ENCODE measurements at places on chromosomes 3 and 15.
A peak's percentile ranks its signal among the peaks of the same experiment; 100 is the strongest.

- no peak for DNase-seq
Measured at GRCh38 chr3:9863058-9863772, 16.8 kb downstream of the CIDEC start.

GRCh38 chr3:42764561-42765295 is 8.3 kb downstream of the CCDC13 start:
- DNase-seq: no peak

GRCh38 chr3:56799251-56799882 is 2.4 kb downstream of the ARHGEF3 start:
- peak; percentile 50 for DNase-seq

- peak; percentile 70 for DNase-seq
Measured at GRCh38 chr3:173398111-173398479, 551 bp downstream of the NLGN1 start.

GRCh38 chr3:113291572-113291971 is 80.2 kb downstream of the BOC start:
- peak; percentile 34 for DNase-seq

DNA sequence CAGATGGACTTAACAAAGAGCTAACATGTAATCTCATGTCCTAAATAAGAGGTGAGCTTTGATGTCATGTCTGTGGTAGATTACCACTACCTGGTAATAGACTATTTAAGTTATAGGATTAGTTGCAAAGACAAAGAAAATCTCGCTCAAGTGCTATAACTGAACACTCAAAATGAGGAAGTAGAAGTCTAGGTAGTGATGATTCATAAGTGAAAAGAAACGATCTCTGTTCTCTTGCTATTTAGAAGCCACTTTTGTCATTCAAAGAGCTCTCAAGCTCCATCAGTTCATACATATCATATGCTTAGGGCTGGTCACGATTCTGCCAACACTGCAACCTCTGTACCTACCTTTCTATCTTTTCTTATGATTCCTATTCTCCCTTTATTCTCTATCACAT is 110.9 kb downstream of the EDEM1 start:
- no peak for DNase-seq

GRCh38 chr3:123295171-123295900 is 93.6 kb downstream of the SEC22A start:
- no peak for DNase-seq

GRCh38 chr3:45716790-45717336 is 27.7 kb downstream of the SACM1L start:
- DNase-seq: no peak

DNA sequence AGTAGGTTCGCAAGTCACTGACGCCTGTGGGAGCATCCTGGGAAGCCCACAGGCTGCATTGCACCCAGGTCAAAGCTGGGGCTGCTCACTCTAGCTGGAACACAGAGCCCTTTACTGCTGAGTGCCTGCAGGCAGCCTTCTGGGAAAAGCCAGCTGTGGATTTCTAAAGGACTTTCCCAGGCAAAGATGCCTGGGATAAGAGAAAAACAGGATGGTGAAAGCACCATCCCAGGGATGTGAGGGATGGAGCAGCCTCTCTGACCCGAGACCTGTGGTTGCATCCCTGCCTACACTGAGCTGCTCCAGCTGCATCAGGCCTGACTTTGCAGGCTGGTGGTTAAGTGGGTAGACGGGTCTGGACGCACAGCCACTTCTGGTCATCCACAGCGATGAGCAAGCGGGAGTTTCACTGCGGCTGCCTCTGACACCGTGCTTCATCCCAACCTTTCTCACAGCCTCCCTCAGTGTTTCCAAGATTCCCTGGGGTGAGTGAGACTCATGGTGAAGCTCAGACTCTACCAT is 52.5 kb upstream of the AMOTL2 start:
- no peak for DNase-seq

DNA sequence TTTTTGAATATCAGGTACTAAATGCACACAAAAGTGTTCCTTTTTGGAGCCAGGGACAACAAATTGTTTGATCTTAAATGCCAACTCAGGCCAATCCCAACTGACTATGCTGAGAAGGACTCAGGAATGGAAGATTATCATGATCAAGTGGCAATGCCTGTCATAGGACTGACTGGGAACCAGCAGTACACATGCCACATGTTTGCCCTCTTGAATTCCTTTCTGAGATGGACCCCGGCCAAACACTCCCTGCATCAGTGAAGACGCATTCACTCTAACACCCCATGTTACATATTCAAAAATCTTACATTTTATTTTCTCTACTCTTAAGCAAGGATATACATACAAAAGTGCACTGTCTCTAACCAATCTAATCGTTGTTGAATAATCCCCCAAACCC is 36.1 kb downstream of the CLDN18 start:
- DNase-seq: no peak

DNA sequence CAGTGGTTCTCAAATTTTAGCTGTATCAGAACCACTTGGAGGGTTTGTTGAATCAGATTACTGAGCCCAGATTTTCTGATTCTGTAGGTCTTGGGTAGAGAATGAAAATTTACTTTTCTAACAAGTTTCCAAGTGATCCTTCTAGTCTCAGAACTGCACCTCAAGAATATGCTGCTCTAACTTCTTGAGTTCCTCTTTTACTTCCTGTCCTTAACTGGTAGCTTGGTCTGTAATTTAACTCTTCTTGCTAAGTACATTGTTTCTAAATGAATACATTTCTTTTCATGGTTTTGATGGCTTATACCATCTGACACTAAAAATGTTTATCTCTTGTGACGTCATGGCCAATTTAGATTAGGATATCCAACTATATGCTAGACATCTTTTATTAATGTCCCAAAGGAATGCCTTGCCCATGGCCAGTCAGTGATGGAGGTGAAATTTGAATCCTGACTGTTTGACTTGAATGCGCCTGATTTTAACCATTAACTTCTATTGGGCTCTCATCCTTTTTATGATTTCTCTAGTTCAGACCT is 262.6 kb upstream of the NAALADL2 start:
- no peak for DNase-seq

DNA sequence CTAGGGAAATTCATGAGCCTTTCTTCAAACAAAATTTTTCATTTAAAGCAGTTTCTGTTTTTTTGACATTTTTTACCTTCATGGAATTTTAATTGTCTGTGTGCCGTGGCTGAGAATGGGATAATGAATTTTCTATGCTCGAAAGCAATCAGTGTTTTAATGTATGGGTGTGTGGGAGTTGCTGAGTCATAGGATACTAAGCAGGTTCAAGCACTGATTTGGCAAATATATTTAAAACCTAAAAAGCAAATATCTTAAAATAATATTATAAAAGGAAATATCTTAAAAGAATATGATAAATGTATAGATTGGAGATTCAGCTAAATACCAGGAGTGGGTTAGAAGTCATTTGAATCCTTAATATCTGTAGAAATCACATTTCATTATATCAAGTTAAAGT is 173.6 kb upstream of the LRRFIP2 start:
- DNase-seq: no peak

DNA sequence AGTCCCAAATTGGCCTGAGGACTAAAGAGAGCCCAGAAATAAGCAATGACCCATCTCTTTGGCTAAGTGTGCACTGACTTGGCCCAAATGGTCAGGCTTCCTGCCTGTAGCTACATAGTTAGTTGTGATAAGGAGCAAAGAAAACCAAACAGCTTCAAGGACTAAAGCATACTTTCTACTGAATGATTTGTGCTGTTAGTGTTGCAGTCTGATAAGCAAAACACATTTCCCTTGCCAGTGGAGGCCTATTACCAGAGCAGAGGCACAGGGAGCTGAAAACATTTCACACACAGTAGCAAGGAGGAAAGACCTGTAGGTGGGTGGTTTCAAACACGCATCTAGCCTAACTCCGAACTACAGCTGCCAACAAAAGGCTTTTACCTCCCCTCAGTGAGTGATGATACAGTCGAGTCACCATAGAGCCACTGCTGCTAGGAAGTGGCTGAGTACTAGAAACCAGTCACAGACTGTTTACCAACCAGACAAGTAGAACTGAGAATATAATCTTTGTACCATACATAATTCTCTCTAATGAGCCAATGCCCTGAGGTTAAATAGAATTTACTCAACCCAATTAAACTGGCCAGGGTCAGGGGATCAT is 222.3 kb upstream of the THBS1 start:
- DNase-seq: no peak

- peak; percentile 73 for DNase-seq
Measured at GRCh38 chr3:141401573-141402475, 33.5 kb downstream of the ZBTB38 start.

DNA sequence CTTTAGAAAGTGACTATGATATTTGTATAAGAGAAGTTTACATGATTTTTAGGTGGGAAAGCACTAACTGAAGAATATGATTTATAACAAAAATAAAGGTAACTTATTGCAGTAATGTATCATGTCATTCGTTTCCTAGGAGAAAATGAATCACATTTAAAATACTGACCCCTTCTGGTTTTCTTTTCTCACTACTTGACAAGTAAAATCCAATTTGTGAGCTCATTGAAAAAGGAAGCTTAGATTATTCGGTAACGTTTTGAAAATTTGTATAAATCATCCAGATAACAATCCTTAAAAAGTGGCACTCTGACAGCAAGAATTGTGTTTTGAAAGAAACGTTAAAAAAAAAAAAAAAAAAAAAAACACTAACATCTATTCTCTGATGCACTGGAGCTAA is 39.0 kb downstream of the NSUN3 start:
- DNase-seq: no peak

DNA sequence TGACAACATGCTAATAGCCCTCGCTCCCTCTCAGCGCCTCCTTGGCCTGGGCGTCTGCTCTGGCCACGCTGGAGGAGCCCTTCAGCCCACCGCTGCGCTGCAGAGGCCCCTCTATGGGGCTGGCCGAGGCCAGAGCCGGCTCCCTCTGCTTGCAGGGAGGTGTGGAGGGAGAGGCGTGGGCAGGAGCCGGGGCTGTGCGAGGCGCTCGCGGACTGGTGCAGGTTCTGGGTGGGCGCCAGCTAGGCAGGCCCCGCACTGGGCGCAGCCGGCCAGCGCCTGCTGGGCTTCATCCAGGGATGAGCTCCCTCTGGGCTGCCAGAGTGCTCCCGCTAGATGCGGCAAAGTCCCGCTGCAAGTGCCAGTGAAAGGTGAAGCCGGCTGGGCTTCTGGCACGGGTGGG is 21.0 kb upstream of the DNAJC13 start:
- no peak for DNase-seq

GRCh38 chr3:138771585-138771984 is 63.1 kb downstream of the PIK3CB start:
- no peak for DNase-seq

DNA sequence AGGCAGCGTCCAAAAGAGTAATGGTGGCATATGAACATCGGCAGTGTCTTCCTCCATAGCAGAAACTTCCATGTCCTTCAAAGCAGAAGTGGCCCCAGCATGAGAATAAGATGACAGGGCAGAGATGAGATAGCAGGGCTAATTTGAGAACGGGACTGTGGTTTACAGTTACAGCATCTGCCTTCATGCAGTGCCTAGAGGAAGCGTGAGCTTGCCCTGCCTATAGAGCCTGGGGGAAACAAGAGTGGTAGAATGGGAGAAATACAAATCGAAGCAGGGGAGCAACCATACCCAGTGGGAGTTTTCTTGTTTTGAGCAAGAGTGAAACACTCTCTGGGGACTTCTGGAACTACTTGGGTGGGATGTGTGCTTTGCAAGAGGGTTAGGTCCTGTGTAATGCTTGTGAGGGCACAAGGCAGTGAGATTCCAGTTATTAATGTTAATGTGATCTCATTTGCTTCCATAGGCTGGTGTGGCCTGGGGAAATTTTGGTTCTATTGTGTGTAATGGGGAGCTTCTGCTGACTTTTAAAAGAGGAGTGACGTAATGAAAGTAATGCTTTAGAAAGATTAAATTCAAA is 616.9 kb downstream of the ZIC1 start:
- DNase-seq: no peak

GRCh38 chr3:47661121-47661752 is 82.6 kb upstream of the CSPG5 start:
- no peak for DNase-seq

GRCh38 chr3:194801461-194802432 is 116.1 kb downstream of the FAM43A start:
- DNase-seq: peak; percentile 49

GRCh38 chr3:166071-166470 is 30.5 kb upstream of the CHL1 start:
- DNase-seq: peak; percentile 23

GRCh38 chr15:68488966-68489365 is 57.0 kb upstream of the ITGA11 start:
- DNase-seq: no peak
